ENCODE measurements at places on chromosomes 7 and 10.

DNA sequence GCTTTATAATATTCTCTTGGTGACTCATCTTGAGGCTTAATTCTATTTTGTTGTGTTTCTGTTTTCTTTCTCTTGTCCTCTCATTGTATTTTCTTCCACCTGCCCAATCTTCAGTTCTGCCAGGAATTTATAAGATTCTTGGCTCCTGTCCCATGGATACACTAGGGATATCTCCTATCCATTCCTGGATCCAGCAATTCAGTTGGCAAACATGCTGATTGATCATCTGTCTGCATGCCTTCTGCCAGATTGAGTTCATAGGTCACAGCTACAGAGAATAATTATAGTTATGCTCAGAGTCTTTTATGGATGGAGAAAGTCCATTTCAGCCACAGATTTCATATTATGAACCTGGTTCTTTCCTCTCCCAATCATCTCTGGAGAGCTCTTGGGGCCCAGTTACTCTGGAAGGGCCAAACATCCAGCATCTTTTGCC, 140.4 kb upstream of the MAGI2 start:
- DNase-seq: no peak

GRCh38 chr7:143426479-143427142, 16.6 kb upstream of the TAS2R60 start:
- DNase-seq: no peak

DNA sequence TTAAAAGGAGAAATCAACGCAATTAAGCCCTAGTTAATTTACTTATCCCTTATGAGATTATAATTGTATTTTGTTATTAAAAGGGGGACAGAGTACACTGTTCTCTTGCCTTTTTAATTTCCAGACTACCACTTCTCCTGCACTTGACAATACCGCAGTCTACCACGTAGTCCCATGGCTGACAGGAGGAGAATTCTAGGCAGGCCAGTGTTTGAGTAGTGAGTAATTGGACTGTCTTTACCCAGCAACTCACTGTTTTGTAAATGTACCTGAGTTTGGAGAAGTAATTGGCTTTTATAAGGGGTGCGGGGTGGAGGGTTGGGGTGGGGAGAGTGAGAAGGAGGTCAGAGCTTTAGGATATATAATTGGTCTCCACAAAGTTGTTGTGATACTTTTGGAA, 85.4 kb downstream of the CFTR start:
- no peak for DNase-seq

GRCh38 chr7:56291-56913, 136.0 kb upstream of the FAM20C start:
- peak; percentile 66 for DNase-seq

DNA sequence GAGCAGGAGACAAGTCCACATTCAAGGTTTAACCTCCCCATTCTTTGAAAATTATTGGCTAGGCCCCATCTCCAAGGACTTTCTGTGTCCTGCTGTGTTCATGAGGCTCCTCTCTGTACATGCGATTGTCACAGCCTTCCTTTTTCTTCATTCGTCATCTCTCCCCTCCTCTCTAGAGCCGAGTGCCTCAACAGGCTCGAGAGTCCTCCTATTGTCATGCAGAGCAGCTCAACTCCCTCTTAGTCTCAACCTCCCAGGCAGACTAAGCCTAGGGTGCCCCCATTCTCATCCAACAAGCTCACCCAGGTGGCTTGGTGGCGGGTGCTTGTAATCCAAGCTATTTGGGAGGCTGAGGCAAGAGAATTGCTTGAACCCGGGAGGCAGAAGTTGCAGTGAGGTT, 35.1 kb upstream of the SAMD8 start:
- no peak for DNase-seq

Data from aorta (tissue), 5 donors.